ENCODE measurements at places on chromosomes 4 and X. TPM values are rescaled to one million over a fixed set of nuclear protein-coding genes. Genes with fewer than 3 reads are reported as not detected.

- no peak for DNase-seq
These were observed at the start of gene STATH for GRCh38 chr4:69995526-69996016. Gene STATH, plus strand, starts transcription at chr4:69995966. Its CDS starts 2,472 bp downstream, at chr4:69998438.

DNA sequence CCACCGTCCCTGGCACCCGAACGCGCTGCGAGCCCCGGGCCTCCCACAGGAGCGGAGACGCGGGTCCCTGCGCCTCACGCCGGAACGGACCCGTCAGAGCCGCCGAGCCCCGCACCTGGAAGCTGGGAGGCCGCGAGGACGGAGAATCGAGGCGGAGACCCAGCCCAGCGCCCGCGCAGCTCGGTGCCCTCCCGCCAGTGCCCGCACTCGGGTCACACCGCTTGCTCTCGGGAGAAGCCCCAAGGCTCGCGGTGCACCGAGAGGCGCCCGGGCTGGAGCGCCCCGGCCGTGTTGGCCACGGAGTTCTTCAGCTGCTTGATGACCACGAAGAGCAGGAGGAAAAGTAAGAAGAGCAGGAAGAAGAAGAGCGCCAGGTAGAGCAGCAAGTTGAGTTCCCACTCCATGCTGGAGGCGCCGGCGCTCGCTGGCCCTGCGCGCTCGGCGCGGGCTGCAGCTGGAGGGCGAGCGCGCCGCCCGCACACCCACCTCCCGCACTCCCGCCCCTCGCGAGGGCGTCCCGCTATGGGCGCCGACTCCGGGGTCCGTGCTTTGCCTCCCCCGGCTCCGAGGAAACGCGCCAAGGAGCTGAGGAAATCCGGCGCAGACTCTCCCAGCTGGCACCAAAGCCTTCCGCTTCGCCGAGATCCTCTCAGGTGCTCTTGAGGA is at the start of gene SMIM43:
SMIM43 (minus strand) TSS at position 463 of the 666 bp plus-strand sequence; CDS start at position 404, 59 bp downstream.
- peak; percentile 51 for DNase-seq

DNA sequence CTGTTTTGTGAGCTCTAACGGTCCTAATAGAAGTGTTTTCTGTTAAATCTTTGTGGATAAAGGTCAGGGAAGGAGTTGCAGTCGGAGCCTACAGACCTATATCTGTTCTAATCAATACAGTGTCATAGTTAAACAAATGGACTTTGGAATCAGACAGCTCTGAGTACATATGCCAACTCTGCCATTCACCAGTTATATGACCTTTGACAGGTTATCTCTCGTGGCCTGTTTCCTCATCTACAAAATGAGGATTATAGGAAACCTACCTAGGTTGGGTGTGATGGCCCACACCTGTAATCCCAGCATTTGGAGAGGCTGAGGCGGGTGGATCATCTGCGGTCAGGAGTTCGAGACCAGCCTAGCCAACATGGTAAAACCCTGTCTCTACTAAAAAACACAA is 89.7 kb downstream of the MID1IP1 start:
- DNase-seq, result no peak

Gene ANAPC4
- total RNA-seq, result 41.3 TPM

- no peak for DNase-seq
These were observed 81.0 kb downstream of the EPHA5 start for GRCh38 chr4:65589331-65589730.

GRCh38 chr4:175646802-175647201 is 165.3 kb downstream of the GPM6A start:
- DNase-seq, result no peak

- DNase-seq, result no peak
These were observed 26.9 kb upstream of the CYBB start for GRCh38 chrX:37752936-37753335.

DNA sequence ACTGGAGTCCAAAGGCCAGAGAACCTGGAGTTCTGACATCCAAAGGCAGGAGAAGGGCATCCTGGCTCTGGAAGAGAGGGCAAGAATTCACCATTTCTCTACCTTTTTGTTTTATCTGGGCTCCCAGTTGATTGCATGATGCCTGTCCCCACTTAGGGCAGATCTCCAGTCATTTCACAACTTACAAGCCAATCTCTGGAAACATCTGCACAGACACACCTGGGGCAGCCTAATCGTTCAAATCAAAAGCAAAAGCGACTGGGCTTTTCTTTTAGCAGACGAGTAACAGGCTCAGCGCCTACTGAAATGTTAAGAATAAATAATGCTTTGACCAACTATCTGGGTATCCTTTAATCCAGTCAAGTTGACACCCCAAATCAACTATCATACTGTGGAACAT is 136.0 kb upstream of the NPY2R start:
- no peak for DNase-seq

GRCh38 chr4:88803600-88804096 is 106.0 kb upstream of the NAP1L5 start:
- no peak for DNase-seq

Gene GIMD1
- not detected for total RNA-seq

DNA sequence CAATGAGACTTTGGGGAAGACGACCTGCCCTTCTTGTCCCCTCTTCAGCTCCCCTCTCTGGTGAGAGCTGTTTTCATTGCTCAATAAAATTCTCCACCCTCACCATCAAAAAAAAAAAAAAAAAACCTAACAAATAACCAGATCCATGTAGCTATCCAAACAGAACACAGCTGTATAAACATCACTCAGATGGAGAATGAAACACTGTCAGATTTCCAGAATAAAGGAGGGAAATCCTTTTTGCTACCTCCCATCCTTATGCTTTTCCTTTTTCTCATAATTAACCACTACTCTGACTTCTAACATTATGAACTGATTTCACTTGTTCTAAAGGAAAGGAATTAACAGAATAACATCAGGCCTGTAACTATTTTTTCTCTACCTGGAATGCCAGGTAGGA is 155.6 kb downstream of the PPP4R3C start:
- DNase-seq, result no peak

Gene IRS4
- not detected for total RNA-seq

GRCh38 chrX:8005678-8006347 is 78.6 kb upstream of the PNPLA4 start:
- no peak for DNase-seq

- no peak for DNase-seq
These were observed 184.1 kb downstream of the DCHS2 start for GRCh38 chr4:154307451-154307850.

DNA sequence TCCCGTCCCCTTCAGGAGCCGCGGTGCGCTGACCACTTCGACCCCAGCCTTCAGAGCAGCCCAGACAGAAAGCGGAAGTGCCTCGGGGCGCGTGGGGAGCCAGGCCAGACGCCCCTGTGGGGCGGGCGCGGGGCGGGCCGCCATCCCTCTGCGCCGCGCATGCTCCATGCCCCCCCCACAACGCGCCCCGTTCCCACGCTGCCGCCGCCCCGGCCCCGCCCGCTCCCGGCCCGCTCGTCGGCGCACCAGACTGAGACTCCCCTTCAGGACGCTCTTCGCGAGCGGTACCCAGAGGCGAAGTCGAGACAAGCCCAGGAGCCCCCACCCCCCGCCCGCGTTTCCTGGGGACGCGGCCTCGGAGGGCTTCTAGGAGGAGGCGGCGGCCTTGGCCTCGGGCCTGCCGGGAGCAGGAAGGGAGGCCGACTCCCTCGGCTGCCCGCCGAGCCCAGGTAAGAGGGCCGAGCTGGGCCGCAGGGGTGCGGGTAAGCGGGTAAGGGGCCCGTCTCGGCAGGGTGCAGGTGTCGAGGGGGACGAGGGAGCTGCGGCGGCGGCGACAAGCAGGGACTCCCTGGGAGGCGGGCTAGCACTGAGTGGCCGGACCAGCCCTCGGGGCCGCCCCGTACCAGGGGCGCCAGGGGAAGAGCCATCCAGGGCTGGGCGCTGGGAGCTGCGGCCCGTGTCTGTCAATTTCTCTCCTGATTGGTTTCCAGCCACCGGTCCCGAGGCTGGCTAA is at the start of gene ZFP92:
ZFP92 (plus strand) TSS at position 218 of the 733 bp plus-strand sequence. CDS start 6,851 bp downstream, outside the sequence.
- no peak for DNase-seq

DNA sequence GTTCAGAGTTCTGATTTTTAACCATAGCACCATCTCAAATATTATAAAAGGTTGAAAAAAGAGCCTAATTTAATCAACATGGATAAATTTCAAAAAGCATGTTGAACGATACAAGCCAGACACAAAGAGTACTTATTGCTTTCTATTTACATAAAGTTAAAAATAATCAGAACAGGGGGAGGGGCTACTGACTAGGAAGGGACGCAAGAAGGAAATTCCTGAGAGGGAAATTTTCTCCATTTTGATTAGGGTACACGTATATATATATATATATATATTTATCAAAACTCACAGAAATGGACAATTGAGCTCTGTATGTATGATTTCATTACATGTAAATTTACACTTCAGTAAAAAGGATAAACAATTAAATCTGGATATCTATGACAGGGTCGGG is 482 bp upstream of the MBTPS2 start:
- DNase-seq, result no peak

GRCh38 chr4:165203541-165204461 is 3.6 kb upstream of the KLHL2 start:
- no peak for DNase-seq

Gene GABRG1
- total RNA-seq, result not detected

DNA sequence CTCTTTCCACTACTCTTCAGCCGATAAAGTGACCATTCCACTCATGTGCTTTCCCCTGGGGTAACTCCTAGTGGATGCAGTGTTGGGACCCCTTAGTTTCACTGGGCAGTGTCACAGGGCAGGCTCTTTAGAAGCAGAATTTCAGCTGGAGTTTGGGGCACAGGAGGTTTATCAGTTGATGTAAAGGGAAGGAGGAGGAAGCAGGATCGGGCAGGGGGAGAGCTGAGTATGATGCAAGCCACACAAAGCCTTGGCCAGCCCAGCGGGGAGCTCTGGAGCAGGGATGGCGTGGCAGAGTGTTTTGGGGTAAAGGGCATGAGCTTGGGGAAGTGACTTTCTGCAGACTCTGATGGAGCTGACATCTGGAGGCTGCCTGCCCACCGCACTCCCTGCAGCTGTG is 19.3 kb downstream of the WDR13 start:
- no peak for DNase-seq

DNA sequence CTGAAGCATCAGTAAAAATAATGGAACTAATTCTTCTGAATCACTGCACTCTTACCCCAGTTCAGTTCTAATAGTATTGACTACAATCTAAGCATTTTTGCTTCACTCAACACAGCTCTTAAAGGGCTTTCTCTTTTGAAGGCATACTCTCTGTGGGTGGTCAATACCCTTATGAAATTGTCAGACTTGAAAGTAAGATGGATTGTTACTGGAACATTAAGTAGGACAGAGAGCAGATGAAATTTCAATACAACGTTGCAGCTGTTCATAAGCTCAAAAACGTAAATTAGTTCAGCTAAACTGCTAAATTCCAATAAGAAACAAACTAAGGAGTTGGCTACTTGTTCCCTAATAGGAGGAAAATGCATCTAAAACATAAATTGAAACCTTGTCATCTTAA is 352.3 kb upstream of the TENM3 start:
- DNase-seq, result no peak

- DNase-seq, result no peak
These were observed 20.5 kb downstream of the COMMD8 start for GRCh38 chr4:47442980-47443379.

Gene MAGEB1
- not detected for total RNA-seq
